ENCODE measurements at places on chromosomes 3 and 15.

GRCh38 chr15:69677403-69677802 lies 224.8 kb downstream of the RPLP1 start:
- peaks cover 4% of the 10 kb centered on the region for H3K36me3 ChIP-seq
- no peak overlapping the region for H3K4me3 ChIP-seq
- H3K27ac ChIP-seq = no peak overlapping the region
- peaks cover 26% of the 10 kb centered on the region for H3K4me1 ChIP-seq

DNA sequence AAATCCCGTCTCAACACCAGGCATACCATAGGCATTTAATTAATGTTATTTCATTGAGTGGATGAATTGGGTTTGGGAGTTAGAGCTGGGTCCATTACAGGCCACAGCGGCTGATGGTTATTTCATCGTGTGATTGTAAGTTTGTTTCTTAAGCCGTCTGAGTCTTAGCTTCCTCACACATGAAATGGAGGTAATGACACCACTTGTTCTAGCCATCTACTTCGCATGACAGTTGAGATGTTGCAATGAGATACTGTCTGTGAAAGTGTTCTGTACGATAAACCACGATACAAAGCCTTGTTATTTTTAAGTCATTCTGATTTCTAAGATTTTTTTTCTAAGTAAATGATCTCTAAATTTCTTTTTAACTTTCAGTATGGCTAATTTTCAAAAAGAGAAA lies 8.6 kb upstream of the TP63 start:
- no peaks in the 10 kb centered on the region for H3K27me3 ChIP-seq
- no peak for DNase-seq
- H3K27ac ChIP-seq = no peak overlapping the region
- H3K4me3 ChIP-seq = no peak overlapping the region
- peaks cover 2% of the 10 kb centered on the region for H3K36me3 ChIP-seq

DNA sequence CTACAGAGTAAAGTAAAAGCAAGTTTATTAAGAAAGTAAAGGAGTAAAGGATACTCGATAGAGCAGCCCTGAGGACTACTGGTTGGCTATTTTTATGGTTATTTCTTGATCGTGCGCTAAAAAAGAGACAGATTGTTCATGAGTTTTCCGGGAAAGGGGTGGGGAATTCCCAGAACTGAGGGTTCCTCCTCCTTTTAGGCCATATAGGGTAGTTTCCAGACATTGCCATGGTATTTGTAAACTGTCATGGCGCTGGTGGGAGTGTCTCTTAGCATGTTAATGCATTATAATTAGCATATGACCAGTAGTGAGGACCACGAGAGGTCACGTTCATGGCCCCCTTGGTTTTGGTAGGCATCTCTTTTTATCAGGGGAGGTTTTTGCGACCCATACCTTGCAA lies 213.1 kb downstream of the OSBPL10 start:
- no peaks in the 10 kb centered on the region for H3K36me3 ChIP-seq
- DNase-seq = no peak
- no peak overlapping the region for H3K27ac ChIP-seq
- peaks cover 7% of the 10 kb centered on the region for H3K4me1 ChIP-seq

DNA sequence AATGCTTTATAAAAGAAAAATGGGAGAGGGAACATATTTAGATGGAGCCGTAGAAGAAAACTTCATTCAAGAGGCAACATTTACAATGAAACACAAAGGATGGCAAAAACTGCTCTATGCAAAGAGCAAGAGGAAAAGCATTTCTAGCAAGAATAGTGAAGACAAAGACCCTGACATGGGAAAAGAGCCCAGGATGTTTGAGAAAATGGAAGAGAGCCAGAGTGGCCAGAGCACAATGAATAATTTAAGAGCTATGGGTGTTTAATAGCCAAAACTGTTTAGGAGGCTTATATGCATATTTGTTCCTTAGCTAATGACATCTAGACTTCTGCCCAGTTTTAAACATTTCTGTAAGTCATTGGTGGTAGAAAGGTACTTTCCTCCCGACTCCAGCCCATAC lies 25.4 kb upstream of the SEMA6D start:
- no peaks in the 10 kb centered on the region for H3K36me3 ChIP-seq
- H3K4me1 ChIP-seq = no peaks in the 10 kb centered on the region
- no peak overlapping the region for H3K27ac ChIP-seq

- peaks cover 24% of the 10 kb centered on the region for H3K36me3 ChIP-seq
- no peaks in the 10 kb centered on the region for H3K27me3 ChIP-seq
- peaks cover 32% of the 10 kb centered on the region for H3K4me1 ChIP-seq
- H3K4me3 ChIP-seq = peak overlapping the region; percentile 44
Measured at GRCh38 chr15:76935620-76936019, 4.1 kb downstream of the RCN2 start.

DNA sequence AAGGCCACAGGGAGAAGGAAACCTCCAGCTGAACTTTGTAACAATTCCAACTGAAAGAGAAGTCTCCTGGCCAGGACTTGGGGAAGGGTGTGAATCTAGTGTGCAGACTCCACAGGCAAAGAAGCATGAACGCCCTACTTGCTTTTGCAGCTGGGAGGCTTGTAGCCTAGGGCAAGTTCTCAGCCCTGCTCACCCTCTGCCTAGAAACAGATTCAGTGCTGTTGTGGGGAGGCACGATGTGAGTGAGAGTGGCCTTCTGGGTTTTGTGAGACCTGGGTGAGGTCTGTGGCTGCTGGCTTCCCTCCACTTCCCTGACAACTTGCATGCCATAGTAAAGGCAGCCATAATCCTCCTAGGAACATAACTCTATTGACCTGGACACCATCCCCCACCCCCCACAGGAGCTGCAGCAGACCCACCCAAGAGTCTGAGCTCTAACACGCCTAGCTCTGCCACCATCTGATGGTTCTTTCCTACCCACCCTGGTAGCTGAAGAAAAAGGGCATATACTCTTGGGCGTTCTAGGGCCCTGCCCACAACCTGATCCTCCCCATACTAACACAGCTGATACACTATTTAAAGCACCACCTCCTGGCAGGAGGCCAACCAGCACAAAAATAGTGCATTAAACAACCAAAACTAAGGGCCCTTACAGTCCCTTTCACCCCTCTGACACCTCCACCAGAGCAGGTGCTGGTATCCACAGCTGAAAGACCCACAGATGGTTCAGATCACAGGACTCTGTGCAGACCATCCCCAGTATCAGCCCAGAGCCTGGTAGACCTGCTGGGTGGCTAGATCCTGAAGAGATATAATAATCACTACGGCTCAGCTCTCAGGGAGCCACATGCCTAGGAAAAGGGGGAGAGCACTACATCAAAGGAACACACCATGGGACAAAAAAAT lies 426.5 kb downstream of the IGSF11 start:
- H3K27ac ChIP-seq = no peak overlapping the region
- no peak for DNase-seq
- H3K36me3 ChIP-seq = no peaks in the 10 kb centered on the region
- no peaks in the 10 kb centered on the region for H3K27me3 ChIP-seq
